ENCODE measurements at places on chromosomes 6 and 20. TPM values are rescaled to one million over a fixed set of nuclear protein-coding genes. Genes with fewer than 3 reads are reported as not detected.

DNA sequence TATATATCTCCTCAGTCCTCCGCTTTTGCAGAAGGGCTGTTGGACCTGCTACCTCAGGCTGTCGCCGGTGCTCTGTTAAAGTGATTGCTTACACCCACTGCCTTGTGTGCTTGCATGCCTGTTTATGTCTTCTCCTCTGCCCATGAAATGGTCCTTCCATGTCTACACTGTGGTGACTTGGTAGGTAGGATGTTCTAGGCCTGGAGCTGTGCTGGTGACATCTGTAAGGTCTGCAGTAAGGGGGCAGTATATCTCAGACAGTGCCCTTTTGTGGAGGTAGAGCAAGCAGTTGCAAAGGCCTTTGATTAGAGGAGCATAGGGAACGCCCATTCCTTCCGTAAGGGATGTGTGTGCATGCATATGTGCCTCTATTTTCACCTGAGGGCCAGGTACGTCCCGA is 40.3 kb downstream of the VAPB start:
- no peaks in the 10 kb centered on the region for H3K27me3 ChIP-seq
- H3K36me3 ChIP-seq, result peaks cover 29% of the 10 kb centered on the region

DNA sequence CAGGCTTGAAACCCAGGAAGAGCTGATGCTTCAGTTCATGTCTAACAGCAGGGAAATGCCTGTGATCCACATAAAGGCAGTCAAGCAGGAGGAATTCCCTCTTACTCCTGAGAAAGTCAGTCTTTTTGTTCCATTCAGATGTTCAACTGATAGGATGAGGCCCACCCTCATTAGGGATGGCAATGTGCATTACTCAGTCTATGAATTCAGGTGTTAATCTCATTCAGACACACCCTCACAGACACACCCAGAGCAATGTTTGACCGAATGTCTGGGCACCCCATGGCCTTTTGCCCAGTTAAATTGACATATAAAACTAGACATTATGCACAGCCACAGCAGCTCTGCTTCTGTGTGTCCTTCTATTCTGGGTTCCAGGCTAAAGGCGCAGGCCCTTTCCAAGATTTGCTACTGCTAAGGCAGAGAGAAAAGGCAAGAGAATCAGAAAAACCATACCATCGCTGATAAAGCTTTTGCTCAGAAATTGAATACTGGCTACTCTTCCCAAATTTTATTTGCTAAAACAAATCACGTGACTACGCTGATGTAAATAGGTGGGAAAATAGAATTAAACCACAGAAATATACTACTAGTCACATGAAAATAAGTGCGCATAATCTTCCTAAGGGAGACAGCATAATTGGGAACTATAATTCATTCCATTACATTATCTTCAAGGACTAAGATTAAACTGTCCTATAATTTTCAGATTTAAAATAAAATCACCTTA is 625.0 kb upstream of the MAN1A1 start:
- H3K36me3 ChIP-seq, result no peaks in the 10 kb centered on the region
- no peaks in the 10 kb centered on the region for H3K27me3 ChIP-seq
- no peak overlapping the region for H3K4me3 ChIP-seq
- H3K27ac ChIP-seq, result no peak overlapping the region
- peaks cover 4% of the 10 kb centered on the region for H3K4me1 ChIP-seq

- H3K4me3 ChIP-seq, result peak overlapping the region; percentile 96
- DNase-seq, result no peak
- H3K27ac ChIP-seq, result peak overlapping the region; percentile 86
- peaks cover 4% of the 10 kb centered on the region for H3K27me3 ChIP-seq
These were observed 3.3 kb downstream of the VEGFA start for GRCh38 chr6:43773050-43773979.

DNA sequence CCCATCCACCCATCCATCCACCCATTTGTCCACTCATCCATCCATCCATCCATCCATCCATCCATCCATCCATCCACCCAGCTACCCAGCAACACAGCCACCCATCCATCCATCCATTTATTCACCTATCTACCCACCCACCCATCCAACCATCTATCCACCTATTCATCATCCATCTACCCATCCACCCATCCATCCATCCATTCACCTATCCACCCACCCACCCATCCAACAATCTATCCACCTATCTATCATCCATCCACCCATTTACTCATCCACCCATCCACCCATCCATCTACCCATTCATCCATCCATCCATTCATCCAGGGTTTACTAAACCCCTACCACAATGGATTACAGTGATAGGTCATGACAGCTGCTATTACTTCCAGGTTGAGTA is 7.4 kb downstream of the SERPINB1 start:
- H3K27ac ChIP-seq, result no peak overlapping the region
- no peak for DNase-seq
- H3K4me3 ChIP-seq, result no peak overlapping the region
- no peaks in the 10 kb centered on the region for H3K27me3 ChIP-seq
- H3K4me1 ChIP-seq, result no peaks in the 10 kb centered on the region
- H3K36me3 ChIP-seq, result peaks cover 15% of the 10 kb centered on the region

DNA sequence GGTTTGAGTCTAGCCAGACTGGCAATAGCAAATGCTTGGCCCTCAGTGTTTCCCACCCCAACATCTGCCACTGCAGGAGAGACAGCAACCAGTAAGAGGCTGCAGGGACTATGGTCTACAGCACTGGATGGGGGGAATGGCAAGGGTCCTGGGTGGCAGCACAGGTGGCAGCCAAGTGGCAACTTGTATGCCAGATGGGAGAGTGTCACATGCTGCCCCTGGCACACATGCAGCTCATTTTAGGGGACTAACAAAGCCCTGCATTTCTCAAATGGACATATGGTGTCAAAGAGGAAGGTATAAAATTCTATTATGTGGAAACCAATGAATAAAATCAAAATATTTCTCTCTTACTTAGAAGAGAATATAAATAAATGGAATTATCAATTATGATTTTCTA is 298.7 kb upstream of the MARCKS start:
- H3K4me3 ChIP-seq, result no peak overlapping the region
- DNase-seq, result no peak
- H3K27me3 ChIP-seq, result no peaks in the 10 kb centered on the region
- peaks cover 12% of the 10 kb centered on the region for H3K4me1 ChIP-seq
- H3K36me3 ChIP-seq, result no peaks in the 10 kb centered on the region
- no peak overlapping the region for H3K27ac ChIP-seq

DNA sequence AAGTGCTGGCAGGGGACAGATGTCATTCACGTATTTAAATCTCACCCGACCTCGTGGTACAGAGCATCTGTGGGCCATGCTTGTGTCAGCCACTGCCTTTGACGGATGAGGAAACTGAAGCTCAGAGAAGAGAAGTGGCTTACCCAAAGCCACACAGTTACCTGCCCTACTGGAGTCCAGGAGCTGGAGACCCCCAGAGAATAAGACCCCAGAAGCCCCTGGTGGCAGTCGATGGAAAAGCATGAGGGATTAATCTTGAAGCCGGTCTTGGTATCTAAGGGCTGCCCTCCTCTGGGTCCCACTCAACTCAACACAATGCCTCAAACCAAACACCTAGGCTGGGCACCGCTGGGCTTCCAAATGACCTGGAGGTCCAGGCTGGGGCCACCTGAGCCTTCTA is 83.1 kb downstream of the GRM4 start:
- H3K27ac ChIP-seq, result no peak overlapping the region
- DNase-seq, result no peak
- H3K4me3 ChIP-seq, result no peak overlapping the region
- H3K27me3 ChIP-seq, result peaks cover 27% of the 10 kb centered on the region
- H3K36me3 ChIP-seq, result no peaks in the 10 kb centered on the region
- no peaks in the 10 kb centered on the region for H3K4me1 ChIP-seq

DNA sequence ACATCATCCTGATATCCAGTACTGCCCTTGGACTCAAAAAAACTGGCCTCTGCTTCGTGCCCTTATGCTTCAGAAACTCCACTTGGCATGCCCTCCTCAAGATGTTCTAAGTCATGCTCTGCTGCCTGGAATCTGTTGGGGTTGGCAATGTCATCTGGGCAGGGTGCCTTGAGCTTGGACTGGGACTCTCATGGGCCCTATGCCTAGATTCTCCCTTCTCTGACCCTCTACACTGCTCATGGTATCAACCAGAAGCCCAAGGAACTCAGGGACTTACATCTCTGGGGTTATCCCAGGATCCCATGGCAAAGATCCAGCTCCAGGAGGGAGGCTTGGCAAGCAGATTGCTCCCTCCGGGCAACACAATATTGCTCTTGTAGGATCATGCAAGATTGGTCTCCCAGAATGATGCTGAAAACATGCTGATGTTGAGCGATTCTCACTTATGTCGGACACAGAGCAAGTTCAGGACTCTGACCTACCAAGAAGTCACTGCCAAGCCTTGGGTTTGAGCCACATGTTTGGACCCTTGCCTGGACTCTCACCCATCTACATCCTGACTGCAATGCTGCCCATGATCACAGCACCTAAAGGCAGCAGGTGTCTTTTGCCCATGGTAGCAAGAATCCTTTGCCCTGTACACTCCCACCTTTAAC is 88.8 kb downstream of the ADAT2 start:
- H3K27me3 ChIP-seq, result no peaks in the 10 kb centered on the region
- no peak for DNase-seq

GRCh38 chr6:16438718-16439591 is 200.6 kb downstream of the GMPR start:
- H3K27me3 ChIP-seq, result no peaks in the 10 kb centered on the region
- H3K27ac ChIP-seq, result peak overlapping the region; percentile 19
- no peaks in the 10 kb centered on the region for H3K4me1 ChIP-seq
- no peak for DNase-seq

DNA sequence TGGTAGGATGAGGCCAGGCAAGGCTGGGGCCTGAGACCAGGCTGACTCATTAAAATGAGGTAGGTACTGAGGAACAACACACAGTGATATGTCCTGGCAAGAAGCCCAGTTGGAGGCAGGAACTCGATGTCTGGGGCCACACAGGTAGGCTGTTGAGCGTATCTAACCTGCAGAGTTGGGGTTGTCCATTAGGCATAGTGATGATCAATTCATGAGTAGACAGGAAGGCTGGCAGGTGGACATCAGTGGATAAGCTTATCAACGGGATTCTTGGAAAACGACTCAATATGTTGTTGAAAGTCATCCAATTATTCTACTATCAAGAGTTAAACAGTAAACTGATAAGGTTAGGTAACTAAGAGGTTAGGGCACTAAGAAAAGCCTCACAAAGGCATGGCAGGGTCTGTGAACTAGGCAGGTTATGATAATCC is 193.2 kb upstream of the COL21A1 start:
- H3K27ac ChIP-seq, result no peak overlapping the region
- no peaks in the 10 kb centered on the region for H3K4me1 ChIP-seq
- no peaks in the 10 kb centered on the region for H3K27me3 ChIP-seq
- H3K4me3 ChIP-seq, result no peak overlapping the region
- no peak for DNase-seq
- H3K36me3 ChIP-seq, result peaks cover 4% of the 10 kb centered on the region

DNA sequence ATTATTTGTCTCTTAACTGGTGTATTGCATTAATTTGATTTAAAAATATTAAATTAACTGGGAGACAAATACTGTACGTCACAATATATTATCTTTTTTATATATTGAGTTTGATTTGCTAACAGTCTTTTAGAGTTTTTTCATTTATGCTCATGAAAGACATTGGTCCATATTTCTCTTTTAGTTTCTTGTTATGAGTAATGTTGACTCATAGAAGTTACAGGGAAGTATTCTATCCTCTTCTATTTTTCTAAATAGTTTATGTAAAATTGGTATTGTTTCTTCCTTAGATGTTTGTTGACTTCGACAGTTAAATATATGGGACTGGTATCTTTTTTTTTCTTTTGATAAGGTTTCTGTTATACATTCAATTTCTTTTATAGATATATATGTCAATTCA is 1115.6 kb upstream of the CITED2 start:
- peaks cover 8% of the 10 kb centered on the region for H3K4me1 ChIP-seq
- no peaks in the 10 kb centered on the region for H3K36me3 ChIP-seq
- no peak for DNase-seq

DNA sequence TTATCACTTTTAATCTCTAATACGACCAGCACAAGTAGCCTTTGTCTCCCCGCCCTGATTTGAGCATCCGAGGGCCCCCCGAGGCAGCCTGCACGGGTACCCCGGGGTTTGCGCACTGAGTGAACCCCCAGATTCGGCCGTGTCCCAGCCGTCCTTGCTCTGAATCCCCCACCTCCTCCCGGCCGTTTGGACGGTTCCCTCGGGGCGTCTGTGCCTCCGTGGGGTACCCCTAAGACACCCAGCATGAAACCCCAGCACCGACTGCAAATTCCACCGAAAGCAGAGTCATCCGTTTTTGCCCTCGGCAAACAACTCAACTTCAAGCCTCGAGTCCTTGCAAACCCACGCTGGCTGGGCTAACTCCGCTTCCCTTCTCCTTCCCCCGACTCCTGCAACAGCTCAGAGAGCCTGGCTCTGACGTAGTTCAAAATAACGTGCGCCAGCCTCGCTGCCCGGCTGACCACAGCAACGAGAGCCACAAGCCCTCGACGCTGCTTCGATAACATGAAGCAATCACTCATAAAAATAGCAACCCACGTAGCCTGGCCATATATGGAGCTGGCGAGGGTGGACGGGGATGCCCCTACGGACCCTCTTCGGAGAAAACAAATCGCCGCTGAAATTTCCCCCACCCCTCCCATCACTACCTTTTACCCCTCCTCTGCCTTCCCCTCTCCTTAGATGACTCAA is 764 bp upstream of the SNAP25 start:
- H3K27ac ChIP-seq, result peak overlapping the region; percentile 79
- H3K4me1 ChIP-seq, result peaks cover 16% of the 10 kb centered on the region
- H3K27me3 ChIP-seq, result peaks cover 49% of the 10 kb centered on the region

OR12D1 gene
- not detected for total RNA-seq

RPS21 gene
- 1,432 TPM for total RNA-seq

TNFRSF6B gene
- total RNA-seq, result not detected

MRPS18B gene
- 39.8 TPM for total RNA-seq

GDAP1L1 gene
- total RNA-seq, result 1.8 TPM

SMIM26 gene
- 61.6 TPM for total RNA-seq

TM9SF4 gene
- 108 TPM for total RNA-seq

Measured in type B pancreatic cell (in vitro differentiated cells).